ENCODE measurements at places on chromosomes 11 and 22.

GRCh38 chr22:22888571-22889353 lies 1.1 kb downstream of the IGLL5 start:
- no peak for DNase-seq
- H3K36me3 ChIP-seq = no peaks in the 10 kb centered on the region
- no peak overlapping the region for H3K4me3 ChIP-seq
- H3K4me1 ChIP-seq = no peaks in the 10 kb centered on the region
- peaks cover 2% of the 10 kb centered on the region for H3K27me3 ChIP-seq
- no peak overlapping the region for H3K27ac ChIP-seq

- no peaks in the 10 kb centered on the region for H3K27me3 ChIP-seq
- H3K27ac ChIP-seq = no peak overlapping the region
- H3K4me3 ChIP-seq = no peak overlapping the region
- H3K36me3 ChIP-seq = no peaks in the 10 kb centered on the region
- H3K4me1 ChIP-seq = peaks cover 3% of the 10 kb centered on the region
These were observed 2.8 kb upstream of the DGCR2 start for GRCh38 chr22:19125011-19125410.

GRCh38 chr11:61777234-61778090 lies 14.9 kb downstream of the TMEM258 start:
- H3K4me1 ChIP-seq = peaks cover 7% of the 10 kb centered on the region
- no peak for DNase-seq
- H3K4me3 ChIP-seq = no peak overlapping the region
- no peaks in the 10 kb centered on the region for H3K27me3 ChIP-seq

GRCh38 chr22:48823941-48824340 lies 1003.7 kb downstream of the BRD1 start:
- no peaks in the 10 kb centered on the region for H3K27me3 ChIP-seq
- H3K27ac ChIP-seq = no peak overlapping the region
- no peaks in the 10 kb centered on the region for H3K4me1 ChIP-seq
- no peak overlapping the region for H3K4me3 ChIP-seq

GRCh38 chr22:19438298-19438697 lies 6.0 kb downstream of the MRPL40 start:
- H3K27ac ChIP-seq = no peak overlapping the region
- DNase-seq = no peak
- no peak overlapping the region for H3K4me3 ChIP-seq
- peaks cover 2% of the 10 kb centered on the region for H3K36me3 ChIP-seq
- no peaks in the 10 kb centered on the region for H3K27me3 ChIP-seq
